ENCODE measurements at places on chromosomes 2 and 18.

- DNase-seq, result no peak
These were observed 124.2 kb upstream of the ZNF516 start for GRCh38 chr18:76619261-76619620.

DNA sequence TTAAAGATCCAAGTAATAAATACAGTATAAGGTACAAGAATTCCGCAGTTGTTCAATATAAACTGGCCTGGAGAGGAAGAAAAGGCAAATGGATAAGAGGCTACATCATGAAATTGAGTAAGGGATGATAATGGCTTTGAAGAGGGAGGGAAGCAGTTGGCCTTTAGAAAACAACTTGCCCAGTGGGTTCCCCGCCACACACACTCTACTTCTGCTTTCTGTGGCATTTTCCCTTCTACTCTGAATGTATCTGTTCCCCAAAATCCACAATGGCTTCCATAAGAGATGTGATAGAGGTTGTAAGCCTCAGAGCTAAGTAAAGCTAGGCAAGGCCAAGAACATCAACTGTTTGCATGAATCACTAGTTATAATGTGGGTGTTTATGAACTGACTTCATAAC lies 221.3 kb downstream of the MBD2 start:
- no peak for DNase-seq

- DNase-seq, result no peak
These were observed 67.4 kb downstream of the BIN1 start for GRCh38 chr2:127039387-127040031.

- no peak for DNase-seq
These were observed 125.5 kb downstream of the ATAD2B start for GRCh38 chr2:23801396-23801795.

DNA sequence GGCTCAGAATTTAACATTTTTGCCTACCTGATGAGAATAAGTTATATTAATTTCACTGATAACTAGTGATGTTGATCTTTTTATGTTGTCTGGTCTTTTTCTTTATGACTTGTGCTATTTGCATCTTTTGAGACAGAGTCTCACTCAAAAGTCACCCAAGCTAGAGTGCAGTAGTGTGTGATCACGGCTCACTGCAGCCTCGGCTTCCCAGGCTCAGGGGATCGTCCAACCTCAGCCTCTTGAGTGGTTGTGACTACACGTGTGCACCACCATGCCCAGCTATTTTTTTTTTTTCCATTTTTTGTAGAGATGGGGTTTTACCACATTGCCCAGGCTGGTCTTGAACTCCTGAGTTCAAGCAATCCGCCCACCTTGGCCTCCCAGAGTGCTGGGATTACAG lies 7.5 kb downstream of the SMCHD1 start:
- no peak for DNase-seq

DNA sequence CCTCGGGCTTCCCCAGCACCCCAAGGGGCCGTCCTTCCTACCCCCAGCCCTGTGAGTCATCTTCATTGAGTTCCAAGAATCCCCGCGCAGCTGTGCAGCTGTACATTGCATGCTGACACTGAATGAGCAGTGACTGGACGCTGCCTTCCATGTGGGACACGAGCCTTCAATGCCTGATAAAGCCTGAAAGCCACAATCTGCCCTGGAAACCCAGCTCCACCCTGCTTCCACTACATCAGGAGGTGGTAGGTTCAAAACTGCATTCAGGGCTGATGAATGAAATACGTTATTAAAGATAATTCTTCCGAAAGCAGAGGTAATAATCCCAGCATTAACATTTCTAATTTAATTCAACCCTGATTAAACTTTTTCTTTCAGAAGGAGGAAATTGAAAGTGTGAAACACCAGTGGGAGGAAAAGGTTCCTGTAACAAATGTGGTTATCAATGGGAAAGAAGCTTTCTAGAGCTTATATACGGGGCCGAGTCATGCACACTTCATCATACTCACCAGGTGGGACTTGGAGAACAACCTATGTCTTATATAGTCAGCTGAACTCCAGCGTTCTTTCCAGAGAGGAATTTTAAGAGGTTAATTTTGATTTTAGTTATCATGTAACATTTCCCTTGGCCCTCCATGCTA lies 360.1 kb downstream of the LPIN1 start:
- DNase-seq, result no peak

DNA sequence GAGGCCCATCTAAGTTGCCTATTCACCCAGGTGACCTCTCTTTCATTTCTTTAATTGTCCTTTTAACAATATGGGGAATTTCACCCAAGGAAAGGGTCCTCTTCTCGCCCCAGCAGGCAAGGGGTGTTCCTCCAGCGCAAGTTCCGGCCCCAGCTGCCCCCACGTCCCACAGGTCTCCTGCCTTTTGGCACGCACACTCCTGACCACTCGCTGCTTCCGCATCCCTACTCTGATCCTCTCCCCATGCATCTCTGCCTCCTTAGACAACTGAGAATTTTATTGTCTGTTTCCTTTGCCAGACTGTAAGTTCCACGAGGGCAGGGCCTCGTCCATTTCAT lies 684 bp upstream of the ARPC2 start:
- DNase-seq, result no peak

DNA sequence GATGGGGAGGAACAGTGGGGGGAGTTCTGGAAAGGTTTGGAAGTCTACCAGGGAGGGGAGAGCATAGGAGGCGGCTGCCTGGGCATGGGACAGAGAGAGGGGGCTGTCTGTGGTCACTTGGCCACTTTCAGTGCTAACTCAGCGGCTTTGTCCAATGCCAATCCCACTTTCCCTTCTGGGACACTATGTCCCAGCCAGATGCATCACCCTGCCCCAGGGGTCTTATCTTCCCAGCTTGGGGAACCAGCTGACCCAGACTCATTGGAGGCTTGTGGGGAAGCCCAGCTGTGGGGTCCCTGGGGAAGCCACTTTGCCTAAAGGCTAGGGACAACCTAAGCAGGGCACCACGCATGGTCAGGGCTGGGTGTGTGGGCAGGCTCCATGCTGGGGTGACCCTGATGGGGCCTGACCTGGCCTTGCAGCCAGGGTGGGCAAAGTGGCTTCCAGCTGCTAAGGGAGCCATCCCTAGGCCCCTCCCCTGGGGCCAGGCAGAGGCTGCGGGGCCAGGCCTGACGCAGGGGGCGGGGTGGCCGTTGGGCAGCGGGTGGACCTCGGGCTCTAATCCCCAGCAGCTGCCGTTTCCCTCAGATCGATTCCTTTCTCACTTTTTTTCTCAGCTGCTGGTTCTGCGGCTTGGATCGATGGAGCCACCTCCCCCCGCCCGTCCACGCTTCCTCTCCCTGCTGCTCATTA lies 1.6 kb upstream of the ASIC4 start:
- no peak for DNase-seq

DNA sequence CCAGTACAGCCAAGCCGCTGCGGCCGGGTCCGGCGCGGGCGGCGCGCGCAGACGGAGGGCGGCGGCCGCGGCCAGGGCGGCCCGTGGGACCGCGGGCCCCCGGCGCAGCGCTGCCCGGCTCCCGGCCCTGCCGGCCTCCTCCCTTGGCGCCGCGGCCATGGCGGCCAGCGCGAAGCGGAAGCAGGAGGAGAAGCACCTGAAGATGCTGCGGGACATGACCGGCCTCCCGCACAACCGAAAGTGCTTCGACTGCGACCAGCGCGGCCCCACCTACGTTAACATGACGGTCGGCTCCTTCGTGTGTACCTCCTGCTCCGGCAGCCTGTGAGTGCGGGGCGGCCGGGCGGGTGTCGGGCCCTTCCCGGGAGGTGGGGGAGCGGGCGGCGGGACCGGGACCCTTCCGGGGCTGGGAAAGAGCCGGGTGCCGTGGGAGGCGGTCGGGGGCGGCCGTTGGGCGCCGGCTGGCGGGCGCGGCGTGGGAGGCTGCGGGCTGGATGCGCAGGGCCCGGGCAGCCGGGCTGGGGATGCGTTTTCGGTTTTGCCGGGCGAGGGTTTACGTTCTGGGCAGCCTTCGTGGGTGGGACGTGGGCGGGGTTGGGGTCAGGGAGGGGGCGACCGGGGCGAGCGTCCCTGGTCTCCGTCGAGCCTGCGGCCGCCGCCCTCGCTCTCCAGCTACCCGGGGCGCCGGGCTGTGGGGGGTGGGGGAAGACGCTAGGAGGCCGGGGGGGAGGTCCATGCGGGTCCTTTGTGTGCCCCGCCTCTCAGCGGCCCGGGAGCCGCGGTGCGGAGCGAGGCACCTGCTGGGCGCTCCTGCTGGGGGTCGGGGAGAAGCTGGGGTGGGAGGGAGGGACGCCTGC lies 537 bp downstream of the AGFG1 start:
- no peak for DNase-seq

DNA sequence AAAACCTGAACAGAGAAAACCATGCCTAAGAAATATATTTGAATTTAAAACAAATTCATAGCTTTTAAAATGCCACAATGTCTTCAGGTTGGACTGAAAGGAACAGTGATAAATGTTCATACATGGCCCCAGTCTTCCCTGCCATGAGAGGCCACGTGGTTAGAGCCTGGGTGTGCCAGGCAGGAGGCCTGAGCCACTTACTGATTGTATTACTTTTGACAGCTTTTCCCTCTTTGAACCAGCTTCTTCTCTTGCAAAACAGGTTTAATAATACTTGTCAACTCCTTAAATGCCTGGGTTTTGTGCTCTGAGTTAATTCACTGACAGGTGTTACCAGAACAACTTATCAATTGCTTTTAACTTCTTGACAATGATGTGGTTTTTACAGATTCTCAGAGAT lies 27.0 kb downstream of the RBKS start:
- no peak for DNase-seq

GRCh38 chr18:45838302-45839070 lies 13.0 kb downstream of the SIGLEC15 start:
- no peak for DNase-seq

- DNase-seq, result no peak
These were observed 23.2 kb downstream of the SPEG start for GRCh38 chr2:219457784-219458369.

GRCh38 chr18:23324056-23324811 lies 128.9 kb upstream of the RIOK3 start:
- no peak for DNase-seq

DNA sequence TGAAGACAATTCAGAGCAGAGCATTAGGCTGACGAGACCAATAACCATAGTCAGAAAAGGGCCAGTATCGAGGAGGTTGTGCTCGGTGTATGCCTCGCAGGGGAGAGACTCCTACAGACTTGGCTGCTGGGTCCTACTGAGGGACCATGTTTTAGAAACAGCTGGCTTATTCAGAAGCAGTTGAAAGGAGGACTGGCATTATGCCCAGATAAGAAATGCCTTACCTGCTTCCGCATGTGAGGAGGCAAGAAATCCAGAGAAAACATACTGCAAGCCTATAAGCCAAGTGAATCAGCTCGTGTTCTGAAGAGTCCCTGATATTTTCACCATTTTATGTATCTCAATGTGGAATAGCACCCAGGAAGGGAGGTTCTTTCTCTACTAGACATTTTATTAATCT lies 434.7 kb downstream of the GRB14 start:
- DNase-seq, result peak; percentile 4

DNA sequence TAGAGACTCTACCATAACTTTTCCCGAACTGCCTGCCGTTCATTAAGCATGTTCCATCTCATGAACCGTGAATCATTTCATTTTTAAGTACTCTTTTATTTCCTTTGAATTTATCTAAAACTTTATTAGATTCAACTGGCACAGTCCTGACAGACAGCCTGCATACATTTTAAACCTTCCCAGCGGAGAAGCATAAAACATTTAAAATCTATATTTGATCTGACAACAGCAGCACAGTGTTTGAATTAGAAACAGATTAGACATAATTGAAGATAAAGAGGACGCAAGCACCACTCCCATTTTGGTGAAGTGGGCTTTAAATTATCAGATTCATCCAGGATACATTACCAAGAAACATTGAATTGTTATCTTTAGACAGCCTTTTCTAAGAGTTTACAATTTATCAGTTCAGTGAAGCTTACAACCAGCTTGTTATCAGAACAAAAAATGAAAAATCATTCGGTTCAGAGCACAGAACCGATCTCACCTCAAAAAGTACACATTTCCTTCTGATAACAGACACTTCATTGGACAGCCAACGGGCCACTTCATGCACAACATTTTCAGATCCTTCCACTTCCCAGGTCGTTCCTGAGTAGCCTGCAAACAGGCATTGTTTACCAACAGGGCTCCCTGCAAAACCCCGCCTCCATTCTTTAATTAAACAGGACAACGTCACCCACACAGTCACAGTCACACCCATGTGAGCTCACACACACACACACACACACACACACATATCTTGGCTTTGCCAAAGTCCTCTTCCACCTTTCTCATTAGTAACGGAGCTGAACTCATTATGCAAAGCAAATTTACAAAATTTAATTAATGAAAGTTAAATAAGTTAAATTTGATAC lies 171.2 kb downstream of the SP3 start:
- no peak for DNase-seq

DNA sequence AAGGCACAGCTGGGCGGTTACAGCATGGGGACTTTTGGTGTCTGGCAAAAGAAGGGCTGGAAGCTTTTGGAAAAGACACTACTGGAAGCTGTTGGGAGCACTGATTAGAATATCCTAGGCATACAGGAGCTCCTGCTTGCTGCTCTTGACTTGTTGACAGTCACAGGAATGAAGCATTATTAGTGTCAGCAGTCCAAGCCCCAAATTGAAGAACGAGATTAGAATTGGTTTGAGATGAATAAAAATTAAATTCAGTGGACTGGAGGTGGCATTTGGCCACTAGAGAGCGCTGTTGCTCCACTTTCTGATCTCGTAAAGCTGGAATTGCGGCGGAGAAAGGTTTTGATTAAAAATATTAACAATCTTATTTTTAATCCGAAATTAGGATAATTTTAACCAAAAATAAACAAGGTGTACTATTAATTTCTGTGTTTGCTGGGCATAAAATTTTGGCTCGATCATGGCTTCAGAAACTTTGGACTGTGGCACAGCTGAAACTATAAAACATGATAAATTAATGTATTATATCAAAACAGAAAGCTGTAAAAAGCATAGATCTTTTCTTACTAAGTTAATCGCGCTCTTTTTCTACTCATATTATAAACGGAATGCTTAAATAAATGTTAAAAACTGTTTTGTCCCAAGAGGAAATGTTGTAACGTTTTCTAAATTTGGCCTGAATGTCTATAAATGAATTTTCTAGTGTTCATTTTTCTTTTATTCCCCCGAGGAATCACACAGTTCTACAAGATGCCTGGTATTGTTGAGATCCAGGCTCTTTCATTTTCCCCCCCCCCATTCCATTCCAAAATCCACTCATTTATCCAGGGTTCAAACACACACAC lies 2.4 kb upstream of the HOXD8 start:
- DNase-seq, result no peak

DNA sequence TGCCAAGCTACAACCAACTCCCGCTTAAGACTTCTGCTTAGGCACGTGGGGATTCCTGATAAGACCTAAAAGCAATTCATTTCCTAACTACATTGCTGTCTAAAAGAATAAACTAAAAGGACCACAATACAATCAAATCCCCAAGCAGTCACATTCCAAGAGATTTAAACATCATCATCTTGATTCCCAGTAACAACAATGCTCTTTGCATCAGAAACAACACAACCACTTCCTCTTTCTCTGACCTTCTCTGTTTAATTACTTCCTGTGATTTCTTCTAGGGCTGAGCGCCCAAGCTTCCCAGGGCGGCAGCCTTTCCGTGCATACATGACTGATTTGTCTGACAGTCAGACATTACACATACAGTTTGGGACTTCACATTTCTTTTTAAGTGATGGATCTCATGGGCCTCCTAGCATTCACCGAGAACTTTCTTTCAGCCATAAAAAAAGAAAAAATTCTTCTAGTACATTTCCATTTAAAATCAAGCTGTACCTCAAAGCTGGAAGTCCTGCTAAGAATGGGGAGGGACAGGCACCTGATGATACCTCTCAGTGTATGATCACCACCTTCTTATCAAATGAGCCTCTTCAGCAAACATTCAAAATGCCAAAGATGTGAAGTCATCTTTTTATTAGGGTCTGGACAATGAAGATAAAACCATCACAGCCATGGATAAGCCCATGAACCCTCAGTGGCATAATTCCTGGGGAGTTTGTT lies 11.5 kb downstream of the SPRED2 start:
- no peak for DNase-seq

Data from DMS 273 treated with DMSO at 0.1 percent for 48 hours (cell line).